Activated CD4-positive, alpha-beta T cell treated with anti-CD3 and anti-CD28 coated beads for 36 hours (primary cell): ENCODE measurements at places on chromosomes 1 and 21. TPM values are rescaled to one million over a fixed set of nuclear protein-coding genes. Genes with fewer than 3 reads are reported as not detected.

FMOD gene
- total RNA-seq, result 0.98 TPM

- H3K4me1 ChIP-seq, result peaks cover 28% of the 10 kb centered on the region
- no peaks in the 10 kb centered on the region for H3K27me3 ChIP-seq
- H3K4me3 ChIP-seq, result no peak overlapping the region
- peak overlapping the region; percentile 16 for H3K27ac ChIP-seq
- H3K36me3 ChIP-seq, result peaks cover 9% of the 10 kb centered on the region
Observed at GRCh38 chr1:165639821-165640623, 9.0 kb downstream of the MGST3 start.

GRCh38 chr1:43942411-43942810 is 4.3 kb upstream of the IPO13 start:
- H3K27ac ChIP-seq, result no peak overlapping the region
- no peak for DNase-seq
- no peaks in the 10 kb centered on the region for H3K27me3 ChIP-seq
- peaks cover 17% of the 10 kb centered on the region for H3K4me1 ChIP-seq
- no peak overlapping the region for H3K4me3 ChIP-seq

DNA sequence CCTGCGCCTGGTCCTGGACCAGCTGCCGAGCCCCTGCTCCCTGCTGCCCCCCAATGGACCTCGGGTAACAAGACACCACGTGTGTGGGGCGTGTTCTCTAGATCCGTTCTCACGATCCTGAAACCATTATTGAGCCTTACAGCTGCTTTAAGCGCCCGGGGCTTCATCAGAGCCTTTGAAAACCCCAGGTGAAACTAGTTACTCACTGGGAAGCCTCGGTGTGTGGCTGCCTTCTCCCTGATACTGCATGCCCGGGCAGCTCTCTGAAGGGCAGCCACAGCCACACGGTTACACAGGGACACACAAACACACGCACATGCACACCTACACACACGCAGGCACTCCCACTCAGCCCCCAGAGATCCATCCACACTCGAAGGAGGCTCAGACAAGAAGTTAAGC is 5.3 kb downstream of the HES2 start:
- peaks cover 46% of the 10 kb centered on the region for H3K27me3 ChIP-seq
- no peak overlapping the region for H3K4me3 ChIP-seq
- no peaks in the 10 kb centered on the region for H3K36me3 ChIP-seq
- peaks cover 12% of the 10 kb centered on the region for H3K4me1 ChIP-seq
- peak overlapping the region; percentile 10 for H3K27ac ChIP-seq

GRCh38 chr1:201702936-201703335 is 126.0 kb upstream of the IPO9 start:
- no peak for DNase-seq
- no peak overlapping the region for H3K4me3 ChIP-seq
- no peak overlapping the region for H3K27ac ChIP-seq
- H3K27me3 ChIP-seq, result no peaks in the 10 kb centered on the region
- H3K36me3 ChIP-seq, result no peaks in the 10 kb centered on the region

HSPA13 gene
- total RNA-seq, result 29.5 TPM

WNT2B gene
- total RNA-seq, result 0.11 TPM

DNA sequence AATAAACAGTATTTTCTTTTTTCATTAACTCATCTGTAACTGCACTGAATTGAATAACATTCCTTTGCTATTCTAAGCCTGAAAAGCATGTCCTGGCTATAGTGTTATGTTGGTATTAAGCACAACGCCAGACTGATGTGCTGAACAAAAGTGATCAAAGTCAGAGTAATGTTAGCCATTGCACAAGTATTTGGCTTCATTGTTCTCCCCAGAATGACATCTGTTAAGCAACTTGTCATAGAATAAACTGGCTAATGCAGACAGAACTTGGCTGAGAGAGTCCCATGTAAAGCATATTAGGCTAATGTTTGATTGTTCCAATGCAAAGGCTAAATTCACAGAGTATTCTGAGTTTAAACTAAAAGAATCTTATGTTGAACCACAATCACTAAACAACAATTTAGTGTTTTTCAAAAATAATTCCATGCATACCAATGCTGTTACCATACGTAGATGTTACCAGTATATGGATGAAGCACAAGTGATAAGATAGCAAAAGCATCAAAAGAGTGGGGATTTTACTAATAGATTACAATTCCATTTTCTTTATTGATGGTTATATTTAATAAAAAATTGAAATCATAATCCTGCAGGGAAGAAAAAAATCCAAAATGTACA is 235.3 kb upstream of the DMRTA2 start:
- no peak for DNase-seq
- H3K4me3 ChIP-seq, result no peak overlapping the region
- H3K4me1 ChIP-seq, result no peaks in the 10 kb centered on the region
- no peak overlapping the region for H3K27ac ChIP-seq
- H3K36me3 ChIP-seq, result peaks cover 5% of the 10 kb centered on the region

DNA sequence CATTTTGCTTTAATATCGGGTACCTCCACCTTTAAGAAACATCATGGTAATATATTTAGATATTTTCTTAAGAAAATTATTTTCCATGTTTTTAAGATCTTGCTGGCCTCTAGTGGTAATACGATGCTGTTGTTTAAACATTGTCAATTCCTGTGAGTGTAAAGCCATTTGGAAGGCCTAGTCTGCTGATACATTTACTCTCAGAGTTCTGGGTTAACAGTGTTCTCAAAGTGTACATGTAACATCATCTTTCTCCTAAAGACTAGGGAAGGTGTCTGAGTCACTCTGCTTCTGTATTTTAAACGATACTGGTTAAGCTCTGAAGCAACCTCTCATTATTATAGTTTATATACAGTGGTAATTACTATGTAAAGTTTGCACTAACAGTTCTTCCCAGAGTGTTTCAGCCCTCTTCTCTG is 189.1 kb downstream of the RASAL2 start:
- no peak overlapping the region for H3K4me3 ChIP-seq
- H3K27ac ChIP-seq, result no peak overlapping the region
- no peaks in the 10 kb centered on the region for H3K4me1 ChIP-seq
- H3K36me3 ChIP-seq, result no peaks in the 10 kb centered on the region
